ENCODE measurements at places on chromosomes 4 and X. TPM values are rescaled to one million over a fixed set of nuclear protein-coding genes. Genes with fewer than 3 reads are reported as not detected.

SCOC gene
- polyA plus RNA-seq = 83.0 TPM

LRCH2 gene
- polyA plus RNA-seq = 3.9 TPM

DMRTC1B gene
- 1.5 TPM for polyA plus RNA-seq

FOXP3 gene
- polyA plus RNA-seq = 0.76 TPM

RPL39 gene
- polyA plus RNA-seq = 4,156 TPM

SLC25A6 gene
- polyA plus RNA-seq = 611 TPM

DUX4 gene
- polyA plus RNA-seq = 0.06 TPM

DNA sequence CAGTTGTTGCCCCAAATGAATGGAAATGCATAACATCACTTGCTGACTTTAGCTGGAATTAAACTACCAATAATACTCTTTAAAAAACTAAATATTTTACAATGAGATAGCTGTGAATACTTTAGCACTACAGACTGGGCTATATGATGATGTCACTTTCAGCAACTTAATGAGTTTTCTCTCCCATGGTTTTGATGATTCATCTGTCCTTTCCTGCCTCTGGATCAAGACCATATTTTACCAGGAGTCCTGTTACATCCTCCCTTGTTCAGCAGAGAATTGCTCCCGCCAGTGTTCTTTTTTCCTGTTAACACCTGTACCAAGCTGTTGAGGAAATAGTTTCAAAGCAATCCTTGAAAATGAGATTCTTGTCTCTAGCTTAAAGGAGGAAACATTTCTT, 543.0 kb downstream of the SPRY1 start:
- no peak overlapping the region for H3K27ac ChIP-seq
- no peaks in the 10 kb centered on the region for H3K27me3 ChIP-seq
- peaks cover 4% of the 10 kb centered on the region for H3K4me1 ChIP-seq
- no peak overlapping the region for H3K4me3 ChIP-seq
- DNase-seq = no peak

- no peaks in the 10 kb centered on the region for H3K4me1 ChIP-seq
- H3K4me3 ChIP-seq = no peak overlapping the region
- DNase-seq = no peak
- no peaks in the 10 kb centered on the region for H3K27me3 ChIP-seq
Observed at GRCh38 chr4:47483745-47484144, 1.3 kb upstream of the ATP10D start.

DNA sequence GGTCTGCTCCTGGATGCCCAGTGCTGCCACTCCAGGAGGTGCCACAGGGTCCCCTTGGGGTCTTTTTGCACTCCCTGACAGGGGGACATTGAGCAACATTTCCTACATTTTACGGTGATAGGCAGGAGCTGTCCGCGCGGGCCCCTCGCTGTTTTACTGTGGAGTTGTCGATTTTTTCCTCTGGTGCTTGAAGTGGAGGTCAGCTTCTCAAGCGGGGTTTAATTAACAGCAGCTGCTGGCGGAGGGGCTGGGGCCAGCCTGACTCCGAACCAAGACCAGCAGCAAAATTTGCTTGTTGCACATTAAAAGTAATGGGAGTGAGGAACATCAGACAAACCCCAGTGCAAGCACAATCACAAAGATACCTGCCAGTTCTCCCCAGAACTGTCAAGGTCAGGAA, 13.2 kb upstream of the SH3TC1 start:
- no peaks in the 10 kb centered on the region for H3K27me3 ChIP-seq
- no peak overlapping the region for H3K27ac ChIP-seq
- no peak overlapping the region for H3K4me3 ChIP-seq
- H3K36me3 ChIP-seq = no peaks in the 10 kb centered on the region

GRCh38 chrX:69031971-69032391, 133.3 kb downstream of the PJA1 start:
- no peak overlapping the region for H3K4me3 ChIP-seq
- no peaks in the 10 kb centered on the region for H3K27me3 ChIP-seq
- H3K36me3 ChIP-seq = no peaks in the 10 kb centered on the region

DNA sequence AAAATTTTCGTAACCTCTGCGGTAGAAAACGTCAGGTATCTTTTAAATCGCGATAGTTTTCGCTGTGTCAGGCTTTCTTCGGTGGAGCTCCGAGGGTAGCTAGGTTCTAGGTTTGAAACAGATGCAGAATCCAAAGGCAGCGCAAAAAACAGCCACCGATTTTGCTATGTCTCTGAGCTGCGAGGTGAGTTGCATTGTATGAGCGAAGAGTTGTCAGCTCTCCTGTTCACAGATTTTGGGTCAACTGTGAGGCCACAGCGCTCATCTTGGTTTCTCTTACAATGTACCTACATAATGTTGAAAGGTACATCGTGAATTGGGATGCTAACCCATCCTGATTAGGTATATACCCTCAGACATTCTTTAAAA, 486 bp downstream of the CLCN3 start:
- peak overlapping the region; percentile 99 for H3K27ac ChIP-seq
- peaks cover 3% of the 10 kb centered on the region for H3K4me1 ChIP-seq
- DNase-seq = peak; percentile 64
- H3K36me3 ChIP-seq = no peaks in the 10 kb centered on the region

- DNase-seq = peak; percentile 42
- H3K4me3 ChIP-seq = no peak overlapping the region
- peaks cover 2% of the 10 kb centered on the region for H3K36me3 ChIP-seq
- no peaks in the 10 kb centered on the region for H3K27me3 ChIP-seq
- no peak overlapping the region for H3K27ac ChIP-seq
Observed at GRCh38 chrX:15686818-15687685, 22.4 kb upstream of the CLTRN start.

- no peaks in the 10 kb centered on the region for H3K27me3 ChIP-seq
- H3K36me3 ChIP-seq = no peaks in the 10 kb centered on the region
- no peak for DNase-seq
Observed at GRCh38 chrX:8870411-8870810, 69.2 kb upstream of the FAM9A start.

DNA sequence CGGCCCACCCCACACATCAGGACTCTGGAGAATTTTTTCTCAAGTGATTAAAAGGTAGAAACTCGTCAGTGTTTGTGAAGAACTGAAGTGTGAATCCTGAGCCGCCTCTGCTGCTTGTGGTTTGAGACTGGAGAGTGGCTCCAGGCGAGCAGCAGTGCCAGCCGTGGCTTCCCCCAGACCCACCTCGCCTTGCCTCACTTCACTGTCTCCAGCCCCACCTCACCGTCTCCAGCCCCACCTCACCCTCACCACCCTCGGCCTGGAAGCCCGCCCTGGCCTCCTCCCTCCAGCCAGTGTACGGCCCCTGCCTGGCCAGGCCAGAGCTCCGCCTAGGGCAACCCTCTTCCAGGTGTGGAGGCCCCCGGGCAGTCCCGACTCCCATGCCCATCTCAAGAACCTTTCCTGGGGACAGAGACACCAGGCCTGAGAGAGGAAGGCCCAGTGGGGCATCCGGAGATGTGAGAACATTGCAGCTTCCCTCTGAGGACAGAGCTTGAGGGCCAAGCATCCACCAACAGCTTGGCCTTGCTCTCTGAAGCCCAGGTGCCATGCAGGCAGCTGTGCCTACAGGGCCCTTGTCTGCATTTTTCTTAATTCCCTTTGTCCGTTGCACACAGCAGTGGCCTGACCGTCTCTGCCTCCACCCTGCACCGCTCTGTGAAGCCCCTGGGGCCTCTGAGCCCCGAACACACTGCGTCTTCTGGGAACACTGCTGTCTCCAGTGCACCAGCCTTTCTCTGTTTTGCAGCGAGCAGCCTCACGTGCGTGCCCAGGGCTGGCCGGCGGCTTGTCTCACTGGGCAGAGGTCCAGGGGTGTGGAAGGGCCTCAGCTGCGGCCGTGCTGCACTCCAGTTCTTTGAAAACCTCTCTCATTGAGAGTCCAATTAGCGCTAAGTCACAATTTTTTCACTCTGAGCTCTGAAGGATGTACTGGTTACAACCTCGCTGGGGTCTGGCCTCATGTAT, 13.8 kb downstream of the SH3BP2 start:
- H3K27ac ChIP-seq = no peak overlapping the region
- no peaks in the 10 kb centered on the region for H3K36me3 ChIP-seq
- H3K27me3 ChIP-seq = no peaks in the 10 kb centered on the region
- no peak for DNase-seq

DNA sequence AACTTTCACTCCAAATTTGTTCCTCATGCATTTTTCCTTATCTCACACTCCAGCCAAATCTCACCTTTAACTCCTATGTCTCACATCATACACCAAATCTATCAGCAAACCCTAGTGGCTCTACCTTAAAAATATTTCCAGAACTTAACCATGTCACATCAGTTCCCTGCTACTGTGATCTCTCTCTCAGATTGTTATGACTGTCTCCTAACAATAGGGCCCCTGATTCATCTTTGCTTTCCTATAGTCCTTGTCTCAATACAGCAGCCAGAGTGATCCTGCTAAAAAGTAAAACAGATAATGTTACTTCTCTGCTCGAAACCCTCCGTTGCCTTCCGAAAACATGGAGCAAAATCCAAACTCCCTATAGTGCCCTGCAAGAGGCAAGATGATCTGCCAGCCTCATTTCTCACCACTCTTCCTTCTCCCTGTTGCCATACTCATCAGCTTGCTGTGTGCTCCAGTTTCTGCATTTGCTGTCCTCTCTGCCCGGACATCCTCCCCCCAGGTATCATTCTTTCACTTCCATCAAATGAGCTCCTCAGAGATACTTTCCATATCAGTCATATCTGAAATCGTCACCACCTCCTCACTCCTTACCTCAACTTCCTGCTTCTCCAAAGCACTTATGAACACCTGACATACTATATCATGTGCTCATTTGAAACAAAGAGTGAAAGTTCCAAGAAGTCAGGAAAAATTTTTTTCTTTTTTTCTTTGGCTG, 293.4 kb upstream of the NR3C2 start:
- H3K4me3 ChIP-seq = no peak overlapping the region
- H3K27ac ChIP-seq = no peak overlapping the region
- H3K36me3 ChIP-seq = no peaks in the 10 kb centered on the region
- peaks cover 2% of the 10 kb centered on the region for H3K27me3 ChIP-seq
- no peak for DNase-seq
- H3K4me1 ChIP-seq = no peaks in the 10 kb centered on the region

- peaks cover 27% of the 10 kb centered on the region for H3K36me3 ChIP-seq
- no peak for DNase-seq
Observed at GRCh38 chr4:88802585-88803286, 105.1 kb upstream of the NAP1L5 start.

DNA sequence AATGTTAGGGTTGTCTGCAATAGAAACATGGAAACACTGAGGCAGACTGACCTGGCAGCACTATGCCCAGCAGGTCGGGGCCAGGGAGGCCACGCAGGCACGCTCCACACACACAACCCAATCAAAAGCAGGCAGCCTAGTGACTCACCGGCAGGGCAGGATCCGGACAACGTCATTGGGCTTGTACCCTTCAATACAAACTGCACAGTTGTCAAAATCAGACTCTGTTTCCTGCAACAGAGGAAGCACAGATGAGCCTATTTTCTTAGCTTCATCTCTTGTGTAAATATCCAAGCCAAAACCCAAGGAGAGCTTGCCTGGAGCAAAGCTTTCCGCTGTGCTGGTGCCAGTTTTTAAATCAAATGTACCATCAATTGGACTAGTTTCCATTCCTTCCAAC, 185.8 kb downstream of the RNF150 start:
- DNase-seq = no peak
- no peaks in the 10 kb centered on the region for H3K36me3 ChIP-seq
- H3K4me1 ChIP-seq = no peaks in the 10 kb centered on the region
- H3K27ac ChIP-seq = no peak overlapping the region

- H3K36me3 ChIP-seq = peaks cover 27% of the 10 kb centered on the region
- H3K4me3 ChIP-seq = no peak overlapping the region
- no peak overlapping the region for H3K27ac ChIP-seq
- DNase-seq = no peak
- no peaks in the 10 kb centered on the region for H3K27me3 ChIP-seq
Observed at GRCh38 chrX:74259885-74260491, 44.0 kb upstream of the ZCCHC13 start.

DNA sequence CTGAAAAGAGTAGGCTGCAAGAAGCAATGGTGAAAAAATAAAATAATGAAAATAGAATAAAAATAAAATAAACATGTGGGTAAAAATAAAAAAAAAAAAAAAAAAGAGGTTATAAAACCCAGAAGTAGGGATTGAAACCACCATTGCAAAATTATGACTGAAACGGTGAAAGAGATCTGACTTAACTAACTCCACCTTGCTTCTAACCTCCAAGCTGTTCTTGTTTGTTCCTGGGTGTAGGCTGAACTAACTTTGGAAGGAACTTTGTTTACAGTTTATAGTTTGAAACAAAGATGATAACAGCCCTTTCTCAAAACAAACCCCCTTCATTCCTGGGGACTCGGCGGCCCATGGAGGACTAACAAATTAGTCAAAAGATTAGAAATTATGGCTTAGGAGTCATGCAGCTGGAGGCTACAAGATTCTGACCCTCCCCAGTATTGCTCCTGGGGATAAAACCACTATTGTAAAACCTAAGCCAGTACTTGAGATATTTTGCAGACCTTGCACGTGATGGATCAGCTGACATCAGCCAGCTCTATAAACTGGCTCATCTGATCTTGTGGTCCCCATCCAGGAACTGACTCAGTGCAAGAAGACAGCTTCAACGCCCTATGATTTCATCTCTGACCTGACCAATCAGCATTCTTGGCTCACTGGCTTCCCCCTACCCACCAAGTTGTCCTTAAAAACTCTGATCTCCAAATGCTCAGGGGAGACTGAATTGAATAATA, 30.4 kb downstream of the DDX60L start:
- no peaks in the 10 kb centered on the region for H3K4me1 ChIP-seq
- DNase-seq = no peak
- H3K27ac ChIP-seq = no peak overlapping the region
- H3K36me3 ChIP-seq = peaks cover 6% of the 10 kb centered on the region

- no peak overlapping the region for H3K4me3 ChIP-seq
- H3K27ac ChIP-seq = no peak overlapping the region
- no peak for DNase-seq
- H3K27me3 ChIP-seq = no peaks in the 10 kb centered on the region
Observed at GRCh38 chrX:153610836-153611213, 11.9 kb upstream of the CCNQ start.

DNA sequence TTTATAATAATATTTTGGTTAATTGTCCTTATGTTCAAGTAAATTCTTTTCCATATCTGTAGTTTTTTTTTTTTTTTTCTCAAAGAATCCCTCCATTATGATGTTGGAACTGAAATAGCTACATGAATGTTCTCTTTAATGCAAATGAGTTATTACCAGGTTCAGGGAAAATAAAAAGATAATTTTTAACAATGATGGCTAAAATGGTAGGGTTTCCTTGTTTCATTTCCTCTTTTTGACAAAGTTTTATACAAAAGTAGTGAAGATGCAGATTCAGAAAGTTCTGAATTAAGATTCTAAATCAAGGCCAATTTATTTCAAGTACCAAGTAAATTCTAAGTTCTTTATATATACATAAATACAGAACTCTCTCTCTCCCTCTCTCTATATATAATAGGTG, 779.0 kb upstream of the INTU start:
- no peaks in the 10 kb centered on the region for H3K4me1 ChIP-seq
- no peak for DNase-seq
- H3K36me3 ChIP-seq = no peaks in the 10 kb centered on the region
- H3K27ac ChIP-seq = no peak overlapping the region

GRCh38 chr4:97867557-97868091, 275.7 kb downstream of the STPG2 start:
- no peaks in the 10 kb centered on the region for H3K4me1 ChIP-seq
- no peaks in the 10 kb centered on the region for H3K36me3 ChIP-seq
- H3K4me3 ChIP-seq = no peak overlapping the region
- DNase-seq = no peak

GRCh38 chrX:48649102-48649501, 34.5 kb upstream of the WAS start:
- H3K4me1 ChIP-seq = peaks cover 5% of the 10 kb centered on the region
- H3K4me3 ChIP-seq = no peak overlapping the region
- H3K27ac ChIP-seq = peak overlapping the region; percentile 73
- H3K36me3 ChIP-seq = no peaks in the 10 kb centered on the region
- H3K27me3 ChIP-seq = peaks cover 7% of the 10 kb centered on the region
- DNase-seq = peak; percentile 55
